ENCODE measurements at places on chromosomes 2 and 18.

GRCh38 chr2:128313931-128314347, 4.7 kb downstream of the HS6ST1 start:
- DNase-seq: no peak

DNA sequence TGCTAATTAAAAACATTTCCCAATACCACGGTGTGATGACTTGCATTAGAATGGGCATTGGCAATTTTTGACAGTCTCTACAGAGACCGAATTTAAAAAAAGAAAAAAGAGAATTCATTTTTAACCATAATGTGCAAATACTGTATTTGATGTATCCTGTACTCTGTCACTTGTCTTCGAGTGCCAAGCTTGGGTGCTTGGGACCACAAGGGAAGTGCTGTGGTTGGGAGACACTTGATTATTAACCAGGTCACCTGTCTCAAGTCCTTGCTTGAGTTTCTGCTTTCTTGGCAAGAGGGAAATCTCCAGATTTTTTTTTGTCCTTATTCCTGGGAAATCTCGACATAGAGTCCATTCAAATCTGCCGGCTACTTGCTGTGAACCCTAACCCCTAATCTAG, 209.0 kb downstream of the MC4R start:
- no peak for DNase-seq

- no peak for DNase-seq
These were observed 22.7 kb downstream of the NOSTRIN start for GRCh38 chr2:168825126-168825525.

DNA sequence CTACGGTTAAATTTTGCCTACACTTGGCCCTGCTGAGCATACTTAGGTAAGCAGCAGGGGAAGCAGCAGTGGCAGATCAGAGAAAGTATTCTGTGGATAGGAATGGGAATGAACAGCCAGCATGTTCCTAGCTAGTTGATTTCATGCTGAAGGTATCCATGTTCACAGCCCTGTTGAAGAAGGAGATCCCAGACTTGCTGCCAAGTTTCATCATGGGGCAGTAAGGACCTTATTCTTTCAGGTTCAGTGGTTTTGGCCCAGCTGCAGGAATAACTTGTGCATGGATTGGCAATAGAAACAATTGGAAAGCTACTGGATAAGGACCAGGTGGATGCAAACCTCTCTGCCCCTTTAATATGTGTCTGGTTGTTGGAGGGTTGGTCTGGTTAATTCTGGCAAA, 98.2 kb upstream of the TMEM178A start:
- DNase-seq: no peak

- DNase-seq: no peak
These were observed 2.1 kb downstream of the PUM2 start for GRCh38 chr2:20348542-20348941.

DNA sequence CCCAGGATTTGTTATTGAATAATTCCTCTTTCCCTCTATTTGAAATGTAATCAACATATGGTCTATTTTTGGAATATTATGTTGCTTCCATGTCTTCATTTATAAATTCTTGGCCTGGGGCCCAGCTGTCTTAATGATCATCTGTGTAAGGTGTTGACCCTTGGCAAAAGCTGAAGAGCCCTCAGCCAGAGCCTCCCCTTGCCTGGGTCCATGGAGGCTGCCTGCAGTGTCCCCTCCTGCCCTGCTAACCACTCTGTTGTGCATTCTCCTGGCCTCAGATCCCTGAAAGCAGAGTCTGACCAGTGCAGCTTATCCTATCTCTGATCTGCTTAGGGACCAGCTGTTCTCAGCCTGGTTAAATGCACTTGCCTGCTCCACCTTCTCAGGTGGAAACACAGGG, 226.1 kb upstream of the APCDD1 start:
- no peak for DNase-seq
